Bronchus fibroblast of lung (primary cell): ENCODE measurements at places on chromosomes 16 and 17. TPM values are rescaled to one million over a fixed set of nuclear protein-coding genes. Genes with fewer than 3 reads are reported as not detected.

Gene TNK1
- under 0.01 TPM in 1 of 2 replicates, not detected in the other for total RNA-seq

Gene TP53TG3C
- total RNA-seq: not detected in 2 replicates

Gene TNFSF12
- 21.4 and 23.6 TPM in 2 replicates for total RNA-seq

Gene ZFPM1
- 0.59 and 0.84 TPM in 2 replicates for total RNA-seq

Gene ABCC11
- under 0.01 TPM in 1 of 2 replicates, not detected in the other for total RNA-seq

Gene MPDU1
- 243 and 251 TPM in 2 replicates for total RNA-seq

Gene TBC1D26
- total RNA-seq: 0.15 TPM in 1 of 2 replicates, not detected in the other

Gene HSPB9
- total RNA-seq: not detected in 2 replicates

Gene HOXB6
- total RNA-seq: 73.6 and 78.8 TPM in 2 replicates

Gene STH
- not detected in 2 replicates for total RNA-seq
